ENCODE measurements at places on chromosomes 2 and 18.

DNA sequence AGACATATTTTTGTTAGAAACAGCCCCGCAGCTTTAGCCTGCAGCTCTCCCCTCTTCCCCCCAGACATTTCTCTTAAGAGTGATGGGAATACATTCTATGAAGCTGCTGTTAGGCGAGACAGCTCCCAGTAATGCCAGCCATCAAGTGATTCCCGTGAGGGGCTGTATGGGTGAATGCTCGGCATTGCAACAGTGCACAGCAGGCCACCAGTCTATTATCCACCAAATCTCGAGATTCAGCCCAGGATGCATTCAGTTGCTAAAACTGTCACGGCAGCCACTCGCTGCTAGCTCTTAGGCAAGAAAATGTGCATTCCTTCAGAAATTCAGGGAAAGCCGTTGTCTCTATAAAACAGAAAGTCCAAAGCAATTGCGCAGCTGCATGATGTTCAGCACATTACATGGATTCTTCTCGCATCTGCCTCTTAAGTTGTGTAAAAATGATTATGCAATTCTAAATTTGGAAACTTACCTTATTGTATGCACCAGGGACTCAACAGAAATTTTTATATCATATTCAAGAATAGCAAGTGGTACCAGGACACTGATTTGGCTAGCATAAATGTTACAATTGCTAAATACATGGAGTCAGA is 211.3 kb upstream of the ARL4C start:
- DNase-seq: no peak

DNA sequence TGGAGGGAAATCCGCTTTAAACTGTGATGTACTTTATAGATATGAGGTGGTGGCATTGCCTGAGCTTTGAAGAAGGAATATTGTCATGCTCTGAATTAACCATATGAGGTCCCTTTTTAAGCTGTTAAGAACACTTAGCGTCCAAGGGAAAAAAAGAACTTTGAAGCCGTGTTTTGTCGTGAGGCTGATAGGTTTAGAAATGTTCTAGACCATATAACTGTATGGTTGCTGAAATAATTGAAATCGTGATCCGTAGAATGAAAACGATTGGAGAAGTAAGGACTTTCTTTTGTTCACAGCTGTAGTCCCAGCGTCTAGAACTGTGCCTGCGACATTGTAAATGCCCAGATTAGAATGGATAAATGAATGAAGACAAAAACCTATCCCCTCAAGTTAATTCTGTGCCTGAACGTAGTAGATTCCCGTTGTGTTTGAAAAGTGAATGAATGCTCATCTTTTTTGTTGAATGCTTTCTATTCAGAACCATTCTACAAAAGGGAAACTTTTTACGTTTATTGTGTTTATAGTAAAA is 1.5 kb downstream of the SMCHD1 start:
- no peak for DNase-seq

- DNase-seq: no peak
Measured at GRCh38 chr2:234212534-234212933, 162.0 kb downstream of the SPP2 start.

GRCh38 chr18:61459896-61460648 is 126.8 kb downstream of the CDH20 start:
- no peak for DNase-seq

DNA sequence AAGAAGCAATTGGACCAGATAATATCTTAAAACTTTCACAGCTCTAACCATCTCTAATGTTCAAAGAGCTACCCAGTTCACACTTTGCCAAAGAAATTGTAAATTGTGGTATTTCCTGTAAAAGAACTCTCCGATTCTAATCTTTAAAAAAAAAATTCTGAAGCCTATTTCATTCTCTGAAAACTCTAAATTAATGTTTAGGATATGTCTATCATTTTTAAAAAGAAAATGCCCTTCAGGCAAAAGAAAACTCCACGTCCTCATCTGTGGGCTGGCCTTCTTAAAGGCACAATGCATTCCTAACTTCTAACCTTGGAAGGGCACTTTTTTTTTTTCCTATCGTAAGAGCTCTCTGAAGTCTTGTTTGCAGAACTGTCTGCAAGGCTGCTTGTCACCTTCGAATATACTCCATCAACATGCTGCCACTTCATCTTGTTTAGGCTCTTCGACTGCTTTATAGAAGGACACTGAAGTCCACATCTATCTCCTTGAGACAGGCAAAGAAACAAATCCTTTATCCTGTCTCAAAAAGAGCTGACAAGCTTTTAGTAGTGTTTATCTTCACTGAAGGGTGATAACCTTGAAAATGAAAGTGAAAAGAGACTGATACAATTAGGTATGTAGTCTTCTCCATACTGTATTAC is 124.3 kb upstream of the SLC39A10 start:
- DNase-seq: peak; percentile 26

DNA sequence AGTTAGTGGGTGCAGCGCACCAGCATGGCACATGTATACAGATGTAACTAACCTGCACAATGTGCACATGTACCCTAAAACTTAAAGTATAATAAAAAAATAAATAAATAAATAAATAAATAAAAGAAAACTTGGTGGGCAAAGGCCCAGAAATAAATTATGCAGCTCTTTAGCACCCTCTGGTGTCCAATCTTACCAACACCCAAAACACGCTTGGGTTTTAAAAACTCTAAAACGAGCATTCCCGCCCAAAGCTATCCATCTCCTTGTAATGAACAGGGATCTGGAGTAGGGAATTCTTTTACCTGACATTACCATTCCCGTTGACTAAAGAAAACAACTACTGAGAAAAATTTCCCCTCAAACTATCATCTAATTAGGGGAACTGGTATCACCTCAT is 2005.9 kb upstream of the CELF4 start:
- no peak for DNase-seq

DNA sequence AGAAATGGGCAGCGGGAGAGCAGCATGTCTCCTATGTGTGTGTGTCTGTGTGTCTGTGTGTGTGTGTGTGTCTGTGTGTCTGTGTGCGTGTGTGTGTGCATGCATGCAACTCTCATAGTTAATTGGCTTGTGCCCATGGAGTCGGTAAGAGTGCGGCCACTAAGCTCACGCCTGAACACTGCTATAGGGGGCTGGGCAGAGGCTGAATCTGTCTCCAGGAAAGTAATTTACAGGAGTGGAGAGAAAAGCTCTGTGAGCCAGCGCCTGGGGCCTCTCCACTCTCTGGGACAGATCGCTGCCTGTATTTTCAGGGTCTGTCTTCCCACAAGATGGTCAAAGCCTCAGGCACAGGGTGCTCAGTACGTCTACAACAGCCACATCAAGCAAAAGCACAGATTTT is 553.4 kb downstream of the TNS1 start:
- no peak for DNase-seq

GRCh38 chr18:79071037-79071436 is 1.8 kb downstream of the ATP9B start:
- DNase-seq: no peak

- DNase-seq: no peak
Measured at GRCh38 chr18:74589021-74589420, 8.6 kb upstream of the ZNF407 start.

DNA sequence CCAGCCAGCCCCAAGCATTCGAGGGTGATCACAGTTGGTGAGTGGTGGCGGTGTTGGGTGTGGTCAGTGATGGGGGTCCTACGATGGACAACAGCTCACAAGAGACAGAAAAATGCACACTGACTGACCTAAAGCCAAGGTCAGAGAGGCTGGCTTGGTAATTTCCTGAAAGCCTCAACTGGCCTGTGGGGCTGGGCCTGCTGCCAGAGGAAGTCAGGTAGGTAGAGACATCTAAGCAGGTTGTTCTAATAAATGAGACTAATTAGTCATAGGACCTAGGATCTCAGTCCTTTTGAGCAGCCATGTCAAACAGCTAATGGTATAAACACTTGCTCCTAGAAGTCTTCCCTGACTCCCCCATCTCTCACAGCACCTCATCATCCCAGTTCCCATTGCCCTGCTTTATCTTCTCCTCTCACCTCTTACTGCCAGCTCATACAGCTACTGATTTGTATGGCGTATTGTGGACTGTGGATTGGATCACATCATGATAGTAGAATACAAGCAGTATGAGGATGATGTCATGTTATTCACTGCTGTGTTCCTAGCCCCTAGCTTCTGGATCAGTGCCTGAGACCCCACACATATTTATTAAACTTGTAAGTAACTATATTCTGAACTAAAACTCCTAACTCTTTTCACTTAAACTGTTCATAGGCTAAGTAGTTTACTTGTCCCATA is 262.9 kb upstream of the KLHL29 start:
- no peak for DNase-seq

GRCh38 chr2:23924589-23925359 is 2.1 kb downstream of the ATAD2B start:
- DNase-seq: no peak

- no peak for DNase-seq
Measured at GRCh38 chr2:105498281-105498846, 99.5 kb upstream of the FHL2 start.

- no peak for DNase-seq
Measured at GRCh38 chr2:148534416-148535204, 109.9 kb upstream of the EPC2 start.

DNA sequence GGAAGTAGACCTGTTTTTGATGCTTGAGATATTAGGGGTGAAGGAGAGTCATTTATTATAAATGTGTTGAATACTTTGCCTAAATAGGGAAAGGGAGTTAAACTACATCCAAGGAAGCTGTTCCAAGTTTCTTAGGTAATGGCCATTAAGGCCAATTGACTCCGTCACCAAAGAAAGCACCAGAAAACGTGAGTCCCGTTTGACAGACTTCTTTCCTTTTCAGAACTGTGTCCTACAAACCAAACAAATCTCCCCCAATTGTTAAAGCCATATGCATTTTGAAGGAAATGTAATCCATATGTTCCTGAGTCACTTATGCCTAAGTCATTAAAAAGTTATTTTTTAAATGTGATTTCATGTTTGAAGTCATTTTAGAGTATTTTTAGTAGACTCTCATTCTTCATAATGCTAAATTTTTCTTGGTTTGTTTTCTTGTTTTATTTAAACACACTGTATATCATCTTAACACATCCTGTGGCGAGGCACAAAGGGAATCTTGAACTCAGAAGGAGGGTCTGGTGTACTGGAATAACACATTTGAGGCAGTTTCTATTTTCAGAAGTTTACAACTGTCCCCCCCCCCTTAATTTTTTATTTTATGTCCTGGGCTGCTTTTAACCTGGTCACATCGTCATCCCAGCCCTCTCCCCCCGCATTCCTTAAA is 133.7 kb downstream of the RHBDD1 start:
- no peak for DNase-seq

- DNase-seq: no peak
Measured at GRCh38 chr2:18304849-18305248, 255.6 kb downstream of the RDH14 start.

GRCh38 chr2:233349005-233349998 is 5.0 kb upstream of the DGKD start:
- no peak for DNase-seq

- DNase-seq: no peak
Measured at GRCh38 chr18:68121826-68122225, 593.1 kb downstream of the TMX3 start.

DNA sequence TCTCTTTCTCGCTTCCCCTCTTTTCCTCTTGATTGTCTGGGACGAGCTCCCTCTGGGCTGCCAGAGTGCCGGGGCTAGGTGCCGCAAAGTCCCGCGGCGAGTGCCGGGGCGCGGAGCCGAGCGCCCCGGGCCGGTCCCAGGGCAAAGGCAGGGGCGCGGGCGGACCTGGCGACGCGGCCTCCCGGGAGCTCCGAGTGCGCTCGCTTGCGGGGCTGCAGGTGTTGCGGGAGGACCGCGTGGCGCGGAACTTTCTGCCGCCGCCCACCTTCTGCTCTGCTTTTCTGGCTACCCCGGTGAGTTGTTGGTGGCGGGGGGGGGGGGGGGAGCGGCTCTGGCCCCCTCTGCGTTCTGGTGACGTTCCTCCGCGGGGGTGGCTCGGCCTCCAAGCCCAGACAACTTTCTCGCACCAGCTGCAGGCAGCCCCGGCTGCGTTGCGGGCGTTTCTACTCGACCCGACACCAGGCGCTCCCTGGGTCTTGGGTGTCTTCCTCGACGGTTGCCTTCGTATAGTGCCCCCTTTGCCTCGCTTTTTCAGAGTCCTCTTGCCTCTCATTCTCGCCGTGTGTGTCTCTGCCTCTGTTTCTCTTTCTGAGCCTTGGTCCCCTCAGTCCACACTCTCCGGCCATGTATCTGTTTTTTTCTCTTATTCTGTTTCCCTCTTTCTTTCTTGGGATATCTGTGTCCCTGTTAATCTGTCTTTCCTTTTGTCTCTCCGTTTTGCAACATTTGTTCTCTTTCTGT is 759 bp downstream of the GALNT13 start:
- DNase-seq: no peak

- no peak for DNase-seq
Measured at GRCh38 chr2:238791354-238791753, 56.5 kb upstream of the TWIST2 start.

DNA sequence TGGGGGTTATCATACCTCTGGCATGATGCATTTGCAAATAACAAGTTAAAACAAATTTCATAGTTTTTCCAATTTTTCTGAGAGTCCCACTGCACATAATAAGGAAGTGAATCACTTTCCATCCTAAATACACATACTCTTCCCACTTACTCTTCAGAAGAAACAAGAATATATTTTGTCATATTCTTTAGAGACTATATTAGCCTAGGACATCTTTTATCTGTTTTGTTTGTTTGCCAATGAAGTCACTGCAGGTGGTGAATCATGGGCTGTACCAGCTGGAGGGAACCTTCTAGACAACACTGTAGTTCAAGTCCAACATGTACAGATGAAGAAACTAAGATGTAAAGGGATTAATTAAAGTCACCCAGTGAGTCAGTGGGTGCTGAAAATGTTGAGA is 116.8 kb downstream of the XIRP2 start:
- DNase-seq: no peak

DNA sequence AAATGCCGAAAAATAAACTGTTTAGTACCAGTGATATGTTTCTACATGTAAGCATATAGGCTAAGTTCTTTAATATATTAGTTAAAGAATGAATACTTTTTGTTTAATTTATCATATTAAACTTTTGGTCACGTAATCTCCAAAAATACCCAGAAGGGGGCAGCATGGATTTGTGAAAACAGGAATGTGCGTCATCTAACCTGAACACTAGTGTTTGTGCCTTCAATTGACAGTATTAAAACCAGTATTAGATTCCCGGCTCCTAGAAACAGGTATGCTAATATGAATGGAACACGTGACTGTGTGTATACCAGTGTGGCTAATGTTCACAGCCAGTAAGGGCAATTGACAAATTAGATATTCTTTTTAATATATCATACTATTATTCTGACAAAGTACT is 51.8 kb downstream of the WDR7 start:
- peak; percentile 22 for DNase-seq

GRCh38 chr2:26946841-26947784 is 23.3 kb upstream of the MAPRE3 start:
- no peak for DNase-seq

Data from CD4-positive, alpha-beta T cell treated with Interleukin-6 for 4 hours (primary cell).